ENCODE measurements at places on chromosomes 7 and 10. TPM values are rescaled to one million over a fixed set of nuclear protein-coding genes. Genes with fewer than 3 reads are reported as not detected.

DNA sequence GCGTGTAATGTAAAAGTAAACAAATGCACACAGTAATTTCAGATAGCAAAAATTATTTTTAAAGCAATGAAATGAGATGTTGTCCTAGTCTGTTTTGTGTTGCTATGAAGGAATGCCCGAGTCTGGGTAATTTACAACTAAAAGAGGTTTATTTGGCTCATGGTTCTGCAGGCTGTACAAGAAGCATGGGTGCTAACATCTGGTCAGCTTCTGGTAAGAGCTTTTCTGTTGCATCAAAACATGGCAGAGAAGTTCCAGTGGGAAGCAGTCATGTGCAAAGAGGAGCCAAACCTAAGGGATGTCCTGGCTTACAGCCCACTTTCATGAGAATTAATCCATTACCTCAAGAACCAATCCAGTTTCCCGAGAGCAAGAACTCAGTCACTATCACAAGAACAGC is 62.9 kb upstream of the MNX1 start:
- peaks cover 21% of the 10 kb centered on the region for H3K27me3 ChIP-seq
- H3K4me3 ChIP-seq: no peak overlapping the region
- H3K27ac ChIP-seq: no peak overlapping the region
- H3K4me1 ChIP-seq: no peaks in the 10 kb centered on the region
- no peaks in the 10 kb centered on the region for H3K36me3 ChIP-seq
- DNase-seq: no peak

Gene RNF148
- total RNA-seq: not detected

DNA sequence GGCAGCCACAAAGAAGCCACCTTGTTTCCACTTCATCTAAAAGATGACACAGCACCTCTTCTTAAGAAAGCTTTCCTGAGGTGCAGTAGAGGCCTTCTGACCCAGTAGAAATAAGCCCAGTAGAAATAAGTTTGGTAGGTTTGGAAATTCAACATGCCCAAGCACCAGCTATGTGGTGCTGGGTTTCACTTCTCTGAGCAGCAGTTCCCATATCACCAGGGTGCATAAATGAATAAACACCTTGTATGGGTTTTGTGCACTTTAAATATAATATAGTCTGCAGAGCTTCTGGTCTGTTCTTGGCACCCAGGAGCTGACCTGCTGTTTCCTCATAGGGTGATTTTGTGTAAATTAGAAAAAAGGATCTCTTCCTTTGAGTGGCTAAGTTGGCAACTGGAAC is 492.4 kb upstream of the SORCS1 start:
- no peaks in the 10 kb centered on the region for H3K27me3 ChIP-seq
- no peaks in the 10 kb centered on the region for H3K4me1 ChIP-seq
- no peak for DNase-seq
- no peaks in the 10 kb centered on the region for H3K36me3 ChIP-seq
- no peak overlapping the region for H3K4me3 ChIP-seq

Gene C10orf143
- 0.55 TPM for total RNA-seq

DNA sequence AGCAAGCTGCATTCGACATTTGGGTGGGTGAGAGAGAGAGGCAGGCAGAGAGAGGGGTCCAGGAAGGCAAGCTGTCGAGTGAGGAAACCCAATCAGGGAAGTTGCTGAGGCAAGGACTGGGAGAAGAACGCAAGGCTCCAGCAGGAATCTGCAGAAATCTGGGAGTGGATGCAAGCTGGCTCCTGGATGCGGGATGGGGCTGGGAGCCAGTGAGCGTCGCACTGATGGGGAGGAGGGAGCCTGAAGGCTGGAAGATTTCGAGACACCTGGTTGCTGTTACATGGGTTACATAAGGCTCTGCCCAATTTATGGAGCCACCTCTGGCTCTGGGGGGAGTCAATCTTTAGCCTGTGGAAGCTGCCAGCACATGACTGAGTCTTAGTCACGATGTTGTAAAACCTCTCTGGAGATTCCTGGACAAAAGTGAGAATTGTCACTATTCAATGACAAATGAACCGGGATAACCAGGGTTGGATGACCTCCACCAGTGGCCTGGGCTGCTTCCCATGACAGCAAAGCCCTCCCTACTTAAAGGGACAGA is 51.1 kb upstream of the ADRB1 start:
- H3K27ac ChIP-seq: no peak overlapping the region
- H3K27me3 ChIP-seq: no peaks in the 10 kb centered on the region
- no peaks in the 10 kb centered on the region for H3K4me1 ChIP-seq
- no peak overlapping the region for H3K4me3 ChIP-seq

DNA sequence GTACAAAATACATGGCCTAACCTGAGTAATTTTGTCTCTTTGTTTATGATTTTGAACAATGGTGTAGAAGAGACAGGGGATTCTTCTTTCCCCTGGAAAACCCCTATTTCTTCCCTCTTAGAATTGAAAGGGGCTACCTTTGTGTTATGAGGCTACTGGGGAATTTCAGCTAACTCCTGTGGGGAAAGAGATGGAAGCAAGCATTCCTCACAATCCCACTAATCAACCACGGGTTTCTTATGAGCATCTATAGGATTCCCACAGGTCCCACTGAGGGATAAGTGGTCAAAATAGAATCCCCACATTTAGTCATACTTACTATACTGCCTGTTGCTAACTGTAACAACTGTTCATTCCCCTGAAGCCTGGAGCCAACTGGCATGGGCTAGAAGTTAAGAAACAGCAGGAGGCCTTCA is 32.2 kb upstream of the ITGB8 start:
- H3K4me1 ChIP-seq: no peaks in the 10 kb centered on the region
- no peak for DNase-seq
- no peaks in the 10 kb centered on the region for H3K36me3 ChIP-seq
- H3K27me3 ChIP-seq: no peaks in the 10 kb centered on the region
- H3K27ac ChIP-seq: no peak overlapping the region
- no peak overlapping the region for H3K4me3 ChIP-seq

DNA sequence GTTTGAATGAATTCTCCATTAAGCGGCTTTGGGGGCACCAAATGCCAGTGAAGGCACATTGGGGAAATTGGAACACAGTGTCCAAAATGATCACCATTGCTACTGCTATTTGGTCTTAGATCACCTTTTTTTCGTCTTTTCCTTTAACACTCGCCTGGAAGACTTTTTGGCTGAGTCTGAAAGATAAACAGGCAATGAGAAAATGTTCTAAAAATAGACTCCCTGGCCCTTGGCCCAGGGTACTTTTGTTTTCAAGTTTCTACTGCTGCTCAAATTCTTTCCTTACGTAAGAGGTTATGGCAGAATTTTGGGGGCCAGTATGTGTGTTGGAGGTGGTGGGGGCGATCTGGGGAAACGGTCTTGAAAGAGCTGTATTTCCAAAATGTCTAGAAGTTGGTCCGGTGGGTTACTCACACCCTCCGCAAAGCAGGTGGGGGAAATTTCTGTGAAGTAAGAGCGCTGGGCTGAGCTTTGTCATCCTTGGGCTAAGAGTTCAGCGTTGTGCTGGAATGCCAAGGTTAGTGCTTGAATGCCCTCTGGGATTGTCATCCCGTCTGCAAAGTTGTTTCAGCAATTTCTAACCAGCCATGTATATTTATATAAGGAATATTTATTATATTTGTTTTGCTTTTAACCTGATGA is 1.3 kb upstream of the ITPRIP start:
- DNase-seq: peak; percentile 66
- H3K36me3 ChIP-seq: no peaks in the 10 kb centered on the region
- H3K4me1 ChIP-seq: peaks cover 33% of the 10 kb centered on the region
- peak overlapping the region; percentile 99 for H3K27ac ChIP-seq
- H3K27me3 ChIP-seq: no peaks in the 10 kb centered on the region

Gene GDF2
- total RNA-seq: not detected

DNA sequence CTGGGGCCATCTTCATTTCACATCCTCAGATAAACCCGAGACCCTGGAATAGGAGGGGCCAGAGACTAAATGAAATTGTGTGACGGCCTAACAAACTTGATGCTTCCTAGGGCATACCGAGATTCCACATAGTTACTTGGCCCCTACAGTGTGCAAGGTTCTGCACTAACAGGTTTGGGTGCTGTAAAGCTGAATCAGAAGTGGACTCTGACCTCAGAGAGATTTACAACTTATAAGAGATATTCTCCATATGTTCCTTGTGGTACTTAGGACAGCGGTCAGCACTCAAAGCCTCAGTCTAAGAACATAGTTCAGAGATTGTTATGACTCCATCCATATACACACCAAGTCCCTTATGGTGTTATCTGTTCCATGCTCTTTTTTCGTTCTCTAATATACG is 55.1 kb upstream of the FHIP2A start:
- no peak overlapping the region for H3K27ac ChIP-seq
- H3K27me3 ChIP-seq: peaks cover 7% of the 10 kb centered on the region
- no peaks in the 10 kb centered on the region for H3K36me3 ChIP-seq
- H3K4me1 ChIP-seq: peaks cover 13% of the 10 kb centered on the region
- peak overlapping the region; percentile 57 for H3K4me3 ChIP-seq
- DNase-seq: no peak

DNA sequence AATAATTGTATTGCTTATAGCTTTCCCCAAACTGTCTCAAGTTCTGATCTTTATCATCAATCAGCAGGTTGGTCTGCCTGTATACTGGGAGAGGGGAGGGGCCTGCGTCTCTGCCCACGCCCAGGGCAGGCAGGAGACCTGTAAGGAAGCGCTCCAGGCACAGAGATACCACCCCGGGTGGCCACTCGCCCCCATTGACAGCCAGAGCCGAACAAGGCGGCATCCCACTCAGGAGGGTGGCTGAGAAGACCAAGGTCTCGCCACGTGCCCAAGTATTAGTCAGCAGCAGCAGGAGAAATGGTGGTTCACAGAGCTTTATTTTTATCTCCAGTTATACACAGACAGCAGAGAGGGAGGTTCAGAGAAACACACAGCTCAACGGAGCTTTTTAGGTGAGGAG is 7.2 kb downstream of the STK32C start:
- H3K4me3 ChIP-seq: no peak overlapping the region
- H3K27me3 ChIP-seq: peaks cover 7% of the 10 kb centered on the region
- no peak for DNase-seq
- H3K4me1 ChIP-seq: no peaks in the 10 kb centered on the region
- no peak overlapping the region for H3K27ac ChIP-seq

Gene SPACDR
- total RNA-seq: 0.29 TPM

Gene PIP
- total RNA-seq: not detected

DNA sequence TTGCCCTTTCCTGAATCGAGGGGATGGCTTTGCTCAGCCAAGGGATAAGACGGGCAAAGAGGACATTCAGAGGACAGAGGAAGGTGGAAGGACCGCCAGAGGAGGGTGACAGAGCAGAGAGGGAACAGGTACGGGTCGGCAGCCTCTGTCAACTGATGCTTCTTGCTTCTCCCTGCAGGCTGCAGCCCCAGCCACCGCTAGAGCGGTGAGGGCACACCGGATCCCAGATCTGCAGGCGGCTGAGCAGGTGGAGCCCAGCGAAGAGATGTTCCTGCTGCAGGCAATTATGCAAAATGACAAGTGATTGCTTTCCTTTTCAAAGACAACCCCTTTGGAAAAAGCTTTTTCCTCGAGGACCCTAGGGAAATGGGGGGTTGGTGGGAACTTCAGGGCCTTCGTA is 181.9 kb upstream of the ANKRD30A start:
- H3K4me1 ChIP-seq: no peaks in the 10 kb centered on the region
- no peak for DNase-seq
- no peaks in the 10 kb centered on the region for H3K27me3 ChIP-seq

Gene SPDYE2
- not detected for total RNA-seq

GRCh38 chr7:4633012-4633411 is 49.1 kb upstream of the FOXK1 start:
- H3K36me3 ChIP-seq: no peaks in the 10 kb centered on the region
- no peak overlapping the region for H3K27ac ChIP-seq
- peaks cover 13% of the 10 kb centered on the region for H3K4me1 ChIP-seq
- DNase-seq: no peak

GRCh38 chr10:130982802-130983201 is 328.7 kb downstream of the TCERG1L start:
- H3K27ac ChIP-seq: no peak overlapping the region
- DNase-seq: no peak
- H3K36me3 ChIP-seq: no peaks in the 10 kb centered on the region
- H3K4me1 ChIP-seq: no peaks in the 10 kb centered on the region
- no peak overlapping the region for H3K4me3 ChIP-seq
- H3K27me3 ChIP-seq: no peaks in the 10 kb centered on the region

DNA sequence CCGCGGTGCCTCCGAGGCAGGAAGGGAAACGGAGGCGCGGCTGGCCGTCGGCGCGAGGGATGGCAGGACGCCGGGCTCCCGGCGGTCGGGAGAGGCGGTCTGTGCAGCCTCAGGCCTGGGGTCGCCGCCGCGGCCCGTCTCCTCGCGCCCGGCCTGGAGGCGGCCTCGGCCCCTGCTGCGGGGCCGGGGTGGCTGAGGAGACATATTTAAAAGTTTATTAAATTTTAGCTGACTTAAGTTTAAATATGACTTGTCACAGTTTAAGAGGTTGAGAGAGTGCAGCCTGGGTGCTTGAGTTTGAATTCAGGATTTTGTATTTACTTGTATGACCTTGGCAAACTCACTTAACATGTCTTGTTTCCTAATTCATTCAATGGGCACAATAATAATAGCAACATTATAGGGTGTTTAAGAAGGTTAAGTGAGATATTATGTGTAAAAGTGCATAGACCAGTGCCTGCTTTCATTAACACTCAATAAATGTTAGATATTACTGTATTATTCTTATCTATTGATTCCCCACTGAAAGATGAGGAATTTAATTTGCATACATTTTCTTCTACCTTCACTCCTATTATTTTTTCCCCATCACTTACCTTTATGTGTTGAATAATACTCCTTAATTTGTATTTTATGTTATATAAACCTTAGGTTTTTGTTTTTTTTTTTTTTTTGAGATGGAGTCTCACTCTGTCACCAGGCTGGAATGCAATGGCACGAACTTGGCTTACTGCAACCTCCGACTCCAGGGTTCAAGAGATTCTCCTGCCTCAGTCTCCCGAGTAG is 718 bp downstream of the DYNC2I1 start:
- peaks cover 42% of the 10 kb centered on the region for H3K4me1 ChIP-seq
- DNase-seq: no peak
- H3K27me3 ChIP-seq: no peaks in the 10 kb centered on the region
- peak overlapping the region; percentile 94 for H3K27ac ChIP-seq
- H3K36me3 ChIP-seq: no peaks in the 10 kb centered on the region

Gene EVX1
- total RNA-seq: not detected

GRCh38 chr7:33632840-33633525 is 272.4 kb upstream of the BMPER start:
- H3K36me3 ChIP-seq: no peaks in the 10 kb centered on the region
- no peak for DNase-seq
- no peaks in the 10 kb centered on the region for H3K27me3 ChIP-seq
- no peaks in the 10 kb centered on the region for H3K4me1 ChIP-seq

Measured in gastrocnemius medialis (tissue), 4 donors.